ENCODE measurements at places on chromosomes 3 and 15. TPM values are rescaled to one million over a fixed set of nuclear protein-coding genes. Genes with fewer than 3 reads are reported as not detected.

DNA sequence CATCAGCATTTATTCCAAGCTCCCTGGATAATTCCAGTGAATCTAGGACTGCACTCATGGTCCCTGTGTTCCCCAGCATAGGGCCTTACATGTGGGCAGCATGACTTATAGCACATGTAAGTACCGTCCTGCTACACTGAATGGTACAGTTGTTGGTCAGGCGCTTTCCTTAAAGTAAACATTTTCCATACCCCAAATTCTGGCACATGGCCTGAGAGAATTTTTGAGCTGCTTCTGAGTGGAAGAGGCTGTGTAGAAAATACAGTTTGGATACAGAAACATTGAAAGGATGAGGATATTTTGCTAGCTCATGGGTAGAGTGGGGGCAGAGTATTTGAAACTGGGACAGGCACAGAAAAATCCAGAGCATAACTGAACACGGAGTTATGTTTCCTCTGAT is 27.6 kb downstream of the CORO2B start:
- H3K4me1 ChIP-seq: peaks cover 56% of the 10 kb centered on the region
- DNase-seq: no peak
- no peaks in the 10 kb centered on the region for H3K27me3 ChIP-seq

Gene ATP13A5
- not detected for total RNA-seq

- H3K27me3 ChIP-seq: no peaks in the 10 kb centered on the region
- H3K36me3 ChIP-seq: no peaks in the 10 kb centered on the region
- no peak overlapping the region for H3K27ac ChIP-seq
- no peak overlapping the region for H3K4me3 ChIP-seq
Measured at GRCh38 chr3:126423191-126424038, 28.7 kb downstream of the CFAP100 start.

GRCh38 chr3:105222568-105223093 is 144.1 kb upstream of the ALCAM start:
- no peak overlapping the region for H3K4me3 ChIP-seq
- H3K27me3 ChIP-seq: no peaks in the 10 kb centered on the region
- DNase-seq: no peak
- peaks cover 13% of the 10 kb centered on the region for H3K4me1 ChIP-seq
- H3K27ac ChIP-seq: no peak overlapping the region

Gene PROK2
- total RNA-seq: not detected

DNA sequence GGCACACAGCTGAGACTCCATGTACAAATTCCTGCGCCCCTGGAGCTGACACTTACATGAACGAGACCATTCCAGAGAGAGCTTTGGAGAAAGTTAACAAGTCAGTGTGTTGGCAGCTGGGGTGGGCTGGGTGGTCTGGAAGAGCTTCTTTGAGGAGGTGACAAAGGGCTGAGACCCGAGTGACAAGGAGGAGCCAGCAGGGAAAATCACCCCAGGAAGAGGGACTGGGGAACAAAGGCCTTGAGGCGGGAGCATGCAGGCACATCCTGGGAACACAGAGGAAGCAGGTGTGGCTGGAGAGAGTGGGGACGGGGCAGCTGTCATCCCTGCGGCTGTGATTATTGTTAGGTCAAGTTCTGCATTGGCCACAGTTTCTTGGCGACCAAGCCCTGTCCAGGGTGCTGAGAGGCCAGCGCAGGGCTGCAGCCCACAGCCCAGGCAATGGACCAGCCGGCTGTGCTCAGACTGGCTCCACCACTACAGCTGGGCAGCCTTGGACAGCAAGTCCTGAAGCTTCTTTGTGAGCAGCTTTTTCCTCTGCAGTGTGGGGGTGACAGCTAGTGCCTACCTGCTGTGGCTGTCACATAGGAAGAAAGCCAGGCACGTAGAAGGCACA is 34.2 kb upstream of the PRR23E start:
- H3K27me3 ChIP-seq: no peaks in the 10 kb centered on the region
- no peak for DNase-seq
- H3K4me1 ChIP-seq: no peaks in the 10 kb centered on the region
- H3K36me3 ChIP-seq: no peaks in the 10 kb centered on the region
- H3K4me3 ChIP-seq: no peak overlapping the region

GRCh38 chr3:51982838-51983577 is at the start of gene ACY1:
TSS of gene ACY1 (plus strand) at chr3:51983535. CDS start at chr3:51984065, 530 bp downstream.
- H3K4me3 ChIP-seq: peak within 1 kb of the TSS; percentile 86
- peaks cover 24% of the 10 kb centered on the region for H3K4me1 ChIP-seq
- no peaks in the 10 kb centered on the region for H3K36me3 ChIP-seq
- no peaks in the 10 kb centered on the region for H3K27me3 ChIP-seq

Gene GPR160
- not detected for total RNA-seq

Measured in osteocyte (in vitro differentiated cells).